ENCODE measurements at places on chromosomes 1 and 21.

- DNase-seq: peak; percentile 32
Measured at GRCh38 chr1:5945445-5945844, 46.8 kb downstream of the NPHP4 start.

- no peak for DNase-seq
Measured at GRCh38 chr1:70978623-70979022, 69.0 kb downstream of the PTGER3 start.

DNA sequence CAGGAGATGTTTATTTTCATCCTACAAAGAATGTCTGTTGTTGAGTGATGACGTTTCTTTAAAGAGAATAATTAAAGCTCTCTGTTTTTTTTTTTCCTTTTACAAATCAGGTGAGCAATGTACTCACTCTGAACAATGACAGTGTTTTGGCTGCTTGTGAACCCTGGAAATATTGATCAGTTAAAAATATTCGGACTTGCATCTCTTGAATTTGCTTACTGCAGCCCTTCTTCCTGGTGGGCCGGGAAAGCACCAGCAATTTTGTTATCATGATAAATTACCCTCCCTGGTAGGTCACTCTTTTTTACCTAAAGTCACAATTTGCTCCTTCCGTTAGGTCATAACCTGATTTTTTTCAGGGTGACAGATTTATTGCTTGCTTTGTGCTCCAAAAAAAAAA, 72.3 kb upstream of the NR5A2 start:
- DNase-seq: no peak

GRCh38 chr1:37274486-37274885, 199.9 kb upstream of the ZC3H12A start:
- no peak for DNase-seq

DNA sequence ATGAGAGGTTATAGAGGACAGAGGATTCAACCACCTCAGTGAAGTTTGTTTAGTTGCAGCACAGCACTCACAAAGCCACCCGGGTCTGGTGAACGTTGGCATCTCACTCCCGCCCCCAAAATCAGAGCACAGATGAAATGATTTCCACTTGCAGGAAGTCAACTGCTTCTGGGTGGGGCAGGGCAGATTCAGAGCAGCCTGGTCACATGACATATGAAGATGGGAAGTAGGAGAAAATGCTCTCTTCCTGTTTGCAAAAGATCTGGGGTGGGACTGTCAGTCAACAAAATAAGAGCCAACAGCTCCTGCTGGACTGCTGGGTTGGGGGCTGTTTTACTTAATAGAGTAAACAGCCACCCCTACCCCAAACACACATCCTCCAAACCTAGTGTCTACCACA, 43.2 kb downstream of the LRRC71 start:
- DNase-seq: no peak

- DNase-seq: no peak
Measured at GRCh38 chr1:227745568-227746265, 10.5 kb downstream of the SNAP47 start.

- no peak for DNase-seq
Measured at GRCh38 chr1:207779008-207779407, 27.2 kb downstream of the CD46 start.

DNA sequence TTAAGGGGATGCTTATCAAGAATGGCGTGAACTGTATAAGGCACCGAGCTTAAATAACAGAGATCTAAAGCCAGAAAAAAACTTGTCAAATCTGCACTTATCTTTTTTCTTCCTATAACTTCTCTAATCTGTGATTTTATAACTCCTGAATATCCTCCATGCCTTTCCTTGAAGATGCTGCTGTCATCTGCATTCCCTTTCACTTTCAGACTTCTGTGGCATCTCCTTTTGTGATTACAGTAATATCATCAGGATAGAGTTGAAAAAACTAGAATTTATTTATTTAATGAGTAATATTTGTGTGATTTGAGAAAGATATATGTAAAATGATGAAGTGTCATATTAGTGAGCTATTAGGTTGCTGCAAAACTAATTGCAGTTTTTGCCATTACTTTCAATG, 357.8 kb upstream of the PTBP2 start:
- DNase-seq: no peak

DNA sequence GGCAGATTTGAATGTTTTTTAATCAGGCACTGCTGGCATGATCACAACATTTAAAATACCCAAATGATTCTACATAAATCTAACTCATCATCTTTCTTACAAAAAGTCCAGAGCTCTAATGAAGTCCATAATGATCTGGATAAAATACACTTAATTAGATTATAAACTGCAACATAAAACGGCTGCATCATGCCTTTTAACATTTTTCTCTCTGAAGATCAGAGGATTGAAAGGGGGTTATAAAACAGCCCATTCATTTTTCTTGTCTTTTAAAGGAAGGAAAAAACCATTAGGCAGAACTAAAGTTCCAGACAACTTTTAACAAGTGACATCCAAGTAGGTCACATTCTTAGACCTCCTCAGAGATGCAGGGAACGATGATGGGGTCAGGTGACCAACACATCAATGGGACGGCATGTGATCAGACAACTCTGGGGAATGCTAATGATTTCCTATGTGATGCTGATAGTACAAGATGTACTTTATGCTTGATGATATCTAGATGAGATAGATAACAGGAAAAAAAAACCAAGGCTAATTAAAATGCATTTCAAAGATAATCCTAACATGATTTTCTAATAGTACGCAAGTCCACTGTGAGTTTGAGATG, 455.1 kb downstream of the SMYD3 start:
- DNase-seq: no peak

DNA sequence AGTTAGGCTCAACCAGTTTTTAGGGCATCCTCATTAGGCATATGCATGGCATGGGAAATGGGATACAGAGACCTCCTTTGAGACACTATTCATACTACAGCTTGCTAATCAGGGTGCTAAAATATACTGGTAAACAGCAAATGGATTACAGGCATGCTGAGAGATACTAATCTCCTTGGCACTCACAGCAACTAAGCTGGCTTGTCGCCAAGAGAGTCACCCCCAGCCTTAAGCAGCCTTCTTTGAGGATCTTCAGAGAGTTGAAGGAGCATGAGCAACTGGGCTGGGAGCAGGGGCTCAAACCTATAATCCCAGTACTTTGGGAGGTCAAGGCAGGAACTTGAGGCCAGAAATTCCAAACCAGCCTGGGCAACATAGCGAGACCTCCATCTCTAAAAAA, 120.1 kb upstream of the NR5A2 start:
- no peak for DNase-seq

DNA sequence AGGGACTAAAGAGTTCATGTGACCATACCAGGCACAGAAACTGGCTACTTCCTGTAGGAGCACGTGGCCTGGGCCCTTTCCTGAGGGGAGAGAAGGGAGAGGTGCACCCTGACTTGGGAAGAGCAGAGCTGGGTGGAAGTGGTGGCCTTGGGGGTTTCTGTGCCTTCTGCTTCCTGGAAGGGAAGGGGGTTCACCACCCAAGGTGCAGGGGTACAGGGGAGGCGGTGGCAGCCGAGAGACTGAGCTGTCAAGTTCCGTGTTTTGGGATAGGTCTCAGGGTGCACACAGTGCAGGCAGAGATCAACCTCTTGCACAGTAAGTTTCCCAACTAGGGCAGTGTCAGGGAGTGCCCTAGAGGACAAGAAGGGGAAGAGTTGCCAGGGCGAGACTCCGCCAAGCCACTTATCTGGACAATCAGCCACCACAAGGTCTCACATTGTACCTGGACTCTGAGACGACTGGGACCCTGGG, 10.1 kb downstream of the HECTD3 start:
- no peak for DNase-seq

DNA sequence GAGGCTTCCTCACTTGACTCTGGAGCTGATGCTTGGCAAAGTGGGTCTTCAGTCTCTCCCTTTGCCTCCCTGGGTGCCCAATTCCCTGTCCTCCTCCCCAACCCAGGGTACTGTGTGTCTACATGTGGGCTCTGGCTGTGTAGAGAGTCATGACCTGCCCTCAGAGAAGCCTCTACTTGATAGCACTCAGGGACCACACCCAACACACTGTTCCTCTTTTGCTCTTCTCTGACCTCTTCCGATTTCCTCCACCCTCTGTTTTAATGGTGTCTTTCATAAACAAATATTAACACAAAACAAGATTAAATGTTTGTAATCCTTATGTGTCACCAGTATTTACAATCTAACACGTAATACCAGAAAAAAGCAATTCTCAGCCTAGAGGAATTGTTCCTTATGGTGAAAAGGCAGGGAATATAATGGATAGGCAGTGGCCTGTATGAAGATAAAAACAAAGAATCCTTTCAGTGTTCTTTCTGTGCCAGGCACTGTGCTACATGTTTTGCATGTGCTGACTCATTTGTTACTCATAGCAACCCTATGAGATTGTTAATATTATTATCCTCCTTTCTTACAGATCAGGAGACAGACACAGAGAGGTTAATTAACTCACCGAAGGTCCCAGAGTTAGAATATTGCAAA, 58.2 kb downstream of the HSD3B1 start:
- no peak for DNase-seq

DNA sequence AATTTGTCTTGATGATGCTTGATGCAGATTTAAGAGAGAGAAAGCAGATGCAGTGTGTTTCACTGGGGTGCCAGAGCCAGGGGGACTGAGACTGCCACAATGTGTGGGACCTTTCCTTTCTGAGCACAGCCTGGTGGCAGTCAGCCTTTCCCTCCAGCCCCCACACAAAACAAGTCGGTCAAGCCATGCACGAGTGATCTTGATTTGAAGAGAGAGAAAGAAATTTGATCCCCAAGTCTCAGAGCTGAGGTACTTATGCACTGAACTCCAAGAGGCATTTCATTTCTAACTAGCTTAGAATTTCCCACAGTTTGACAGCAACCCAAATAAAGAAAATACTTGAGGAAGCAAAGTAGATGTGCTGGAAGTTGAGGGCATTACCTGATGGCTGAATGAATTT, 193.8 kb downstream of the ST6GALNAC3 start:
- DNase-seq: no peak

- no peak for DNase-seq
Measured at GRCh38 chr1:3255680-3256079, 186.7 kb downstream of the PRDM16 start.

DNA sequence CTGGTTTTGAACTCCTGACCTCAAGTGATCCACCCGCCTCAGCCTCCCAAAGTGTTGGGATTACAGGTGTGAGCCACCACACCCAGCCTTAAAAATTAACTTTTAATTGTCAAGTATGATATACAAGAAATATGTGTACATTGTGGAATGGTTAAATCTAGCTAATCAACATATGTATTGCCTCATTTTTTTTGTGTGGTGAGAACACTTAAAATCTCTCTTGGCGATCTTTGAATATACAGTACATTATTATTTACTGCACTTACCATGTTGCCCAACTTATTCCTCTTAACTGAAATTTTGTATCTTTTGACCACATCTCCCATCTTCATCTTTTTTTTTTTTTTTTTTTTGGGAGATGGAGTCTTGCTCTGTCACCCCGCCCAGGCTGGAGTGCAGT, 23.3 kb downstream of the THRAP3 start:
- DNase-seq: no peak

- no peak for DNase-seq
Measured at GRCh38 chr1:26168410-26169197, at the start of gene C1orf232. Gene C1orf232 (minus strand): TSS chr1:26168963. CDS start chr1:26168499, 464 bp downstream.

DNA sequence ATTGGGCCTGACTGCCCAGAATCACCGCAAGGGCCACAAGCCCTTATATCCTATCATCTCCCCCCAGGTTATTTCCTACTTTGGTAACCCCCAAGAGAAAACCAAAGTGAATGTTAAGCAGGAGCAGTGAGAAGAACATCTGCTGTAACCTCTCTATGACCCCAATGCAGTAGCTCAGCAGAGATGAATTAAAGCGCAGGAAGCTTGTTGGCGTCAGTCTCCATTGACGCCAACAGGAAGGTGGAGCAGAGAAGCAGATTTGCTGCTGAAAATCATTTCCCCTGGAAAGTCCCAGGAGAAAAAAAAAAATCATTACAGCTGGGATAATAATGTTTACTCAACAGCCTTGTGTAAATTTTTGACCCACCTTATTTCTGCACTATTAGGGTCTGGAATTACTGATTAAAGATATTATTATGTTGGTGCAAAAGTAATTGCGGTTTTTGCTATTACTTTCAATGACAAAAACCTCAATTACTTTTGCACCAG, 33.2 kb upstream of the FAM163A start:
- no peak for DNase-seq

DNA sequence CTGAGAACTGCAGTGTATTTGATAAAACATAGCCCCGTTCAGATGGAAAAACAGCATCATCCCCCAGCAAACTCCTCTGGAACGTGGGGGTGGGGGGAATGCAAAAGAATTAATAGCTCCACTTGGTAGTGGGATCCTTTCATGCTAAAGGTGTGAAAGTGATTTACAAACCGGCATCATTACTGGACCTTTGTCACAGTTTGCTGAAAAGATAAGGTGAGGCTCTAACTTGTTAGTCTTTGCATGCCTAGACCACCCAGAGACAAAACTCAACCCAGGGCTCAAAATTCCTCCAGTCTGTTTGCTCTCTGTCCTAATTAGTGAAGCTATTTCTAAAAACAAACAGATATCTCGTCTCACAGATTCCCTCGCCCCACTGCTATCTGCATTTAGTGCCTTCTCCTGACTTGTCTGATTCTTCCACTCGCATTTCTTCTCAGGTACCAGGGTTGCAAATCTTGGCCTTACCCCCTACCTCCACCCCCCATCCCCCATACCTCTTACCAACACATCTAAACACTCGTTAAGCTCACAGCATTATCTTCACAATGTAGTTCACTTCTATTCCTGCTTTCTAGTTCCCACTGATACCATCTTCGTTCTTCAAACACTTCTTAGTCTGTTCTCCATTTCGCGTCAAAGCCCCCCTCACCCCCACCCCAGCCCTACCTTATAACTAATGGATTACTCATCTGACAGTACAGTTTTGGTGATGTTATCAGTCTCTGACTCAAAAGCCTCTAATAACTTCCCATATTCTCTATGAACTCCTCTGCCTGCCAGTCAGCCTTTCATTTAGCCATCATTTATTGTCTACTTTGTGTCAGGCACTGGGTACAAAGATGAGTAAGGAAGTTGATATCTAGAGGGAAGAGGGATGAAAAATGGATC, 11.8 kb downstream of the IER5 start:
- DNase-seq: no peak

DNA sequence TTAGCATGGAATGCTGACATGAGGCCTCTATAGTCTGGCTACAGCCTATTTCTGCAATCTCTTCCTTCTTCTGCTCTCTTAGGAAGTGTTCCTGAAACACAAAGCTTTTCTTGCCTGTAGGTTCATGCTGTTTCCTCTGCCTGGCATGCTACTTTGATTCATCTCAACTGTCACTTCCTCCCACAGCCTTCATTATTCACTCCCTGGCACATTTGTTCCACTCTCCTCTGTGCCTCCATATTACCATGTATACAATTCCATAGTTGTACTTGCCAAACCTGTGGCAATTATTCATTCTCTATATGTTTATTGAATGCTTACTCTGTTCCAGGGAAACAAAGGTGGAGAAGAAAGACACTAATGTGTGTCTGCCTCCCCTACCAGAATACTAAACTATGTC, 210.2 kb downstream of the LRRC7 start:
- no peak for DNase-seq

DNA sequence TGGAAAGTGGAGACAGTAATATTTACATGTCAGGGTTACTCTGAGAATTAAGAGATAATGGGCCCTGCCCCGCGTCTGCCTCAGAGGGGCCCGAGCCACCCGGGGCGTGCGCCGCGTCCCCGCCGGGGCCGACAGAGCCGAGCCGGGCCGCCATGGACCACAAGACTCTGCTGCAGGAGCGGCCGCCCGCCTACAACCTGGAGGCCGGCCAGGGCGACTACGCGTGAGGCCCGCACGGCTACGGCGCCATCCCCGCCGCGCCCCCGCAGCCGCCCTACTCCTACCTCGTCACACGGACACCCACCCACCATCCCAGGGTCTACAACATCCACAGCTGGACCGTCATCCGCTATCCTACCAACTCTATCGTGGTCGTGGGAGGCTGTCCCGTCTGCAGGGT, 35.1 kb upstream of the LRRC39 start:
- DNase-seq: no peak

GRCh38 chr1:36274201-36274600, 32.0 kb upstream of the SH3D21 start:
- DNase-seq: no peak
